ENCODE measurements at places on chromosomes 1 and 21. TPM values are rescaled to one million over a fixed set of nuclear protein-coding genes. Genes with fewer than 3 reads are reported as not detected.

DAB1 gene
- total RNA-seq, result 0.47 TPM

NPPB gene
- 20.0 TPM for total RNA-seq

SFN gene
- total RNA-seq, result not detected

PRDM16 gene
- total RNA-seq, result not detected

GRCh38 chr1:39788758-39789570 is at the start of gene BMP8B:
TSS of gene BMP8B (minus strand) at chr1:39788865. CDS start at chr1:39788485, 380 bp downstream.
- peak; percentile 50 for DNase-seq

- DNase-seq, result no peak
Observed at GRCh38 chr1:166302989-166303758, 136.4 kb upstream of the FAM78B start.

- peak; percentile 87 for DNase-seq
Observed at GRCh38 chr21:34726627-34727337, 58.0 kb downstream of the CLIC6 start.

DNA sequence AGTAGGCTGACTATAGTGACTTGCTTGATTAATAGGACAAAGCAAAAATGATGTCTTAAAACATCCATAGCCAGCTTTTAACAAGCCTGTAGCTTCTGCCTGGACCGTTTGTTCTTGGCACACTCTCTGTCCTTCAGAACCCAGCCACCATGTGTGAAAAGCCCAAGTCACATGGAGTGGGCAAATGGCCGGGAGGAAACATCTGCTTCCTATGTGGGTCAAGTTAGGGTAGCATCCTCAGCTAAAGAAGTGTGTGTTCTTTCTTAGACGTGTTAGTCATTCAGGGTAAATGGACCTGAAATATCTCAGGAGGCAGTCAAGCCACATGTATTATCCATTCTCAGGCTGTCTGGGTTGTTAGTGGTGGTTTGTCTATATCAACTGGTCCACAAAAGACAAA is 23.4 kb downstream of the RD3 start:
- DNase-seq, result no peak

GRCh38 chr1:37945743-37946702 is 830 bp downstream of the INPP5B start:
- DNase-seq, result no peak

DNA sequence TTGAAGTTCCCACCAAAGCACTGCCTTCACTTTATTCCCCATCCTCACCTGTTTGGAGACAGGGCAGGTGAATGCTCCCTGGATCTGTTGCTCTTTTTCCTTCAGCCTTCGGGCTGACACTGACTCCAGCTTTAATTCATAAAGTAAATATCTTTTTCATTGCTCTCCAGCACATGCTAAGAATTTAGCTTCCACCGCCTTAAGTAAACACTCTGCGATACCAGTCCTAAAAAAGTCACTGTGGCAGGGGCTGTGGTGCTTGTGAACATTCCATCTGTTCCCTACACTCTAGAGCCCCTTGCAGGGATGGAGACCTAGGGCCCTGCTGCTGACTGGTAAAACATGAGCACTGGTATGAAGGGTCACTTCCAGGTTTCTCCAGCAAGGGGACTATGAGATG is 896 bp upstream of the PLA2G2A start:
- no peak for DNase-seq

DNA sequence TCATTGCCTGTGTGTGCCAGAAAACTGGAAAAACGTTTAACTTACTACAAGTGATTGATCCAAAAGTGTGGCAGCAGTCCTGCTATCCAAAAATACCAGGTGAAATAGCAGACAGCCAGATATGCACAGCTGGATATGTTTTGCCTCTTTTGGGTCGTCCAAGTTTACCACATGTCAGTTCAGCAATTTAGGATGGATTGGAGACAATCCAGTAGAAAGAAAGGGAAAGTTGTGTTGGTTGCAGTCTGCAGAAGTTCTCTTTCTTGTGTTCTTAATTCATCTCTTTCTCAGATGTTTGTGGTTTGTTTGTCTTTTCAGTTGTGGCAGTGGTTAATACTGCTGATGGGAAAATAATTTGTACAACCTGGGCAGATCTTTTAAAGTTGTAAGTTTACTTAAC is 645.0 kb downstream of the PTPRC start:
- DNase-seq, result peak; percentile 34
